ENCODE measurements at places on chromosomes 2 and 18.

GRCh38 chr18:45155526-45155925 lies 459.8 kb upstream of the SLC14A2 start:
- peak; percentile 1 for DNase-seq

DNA sequence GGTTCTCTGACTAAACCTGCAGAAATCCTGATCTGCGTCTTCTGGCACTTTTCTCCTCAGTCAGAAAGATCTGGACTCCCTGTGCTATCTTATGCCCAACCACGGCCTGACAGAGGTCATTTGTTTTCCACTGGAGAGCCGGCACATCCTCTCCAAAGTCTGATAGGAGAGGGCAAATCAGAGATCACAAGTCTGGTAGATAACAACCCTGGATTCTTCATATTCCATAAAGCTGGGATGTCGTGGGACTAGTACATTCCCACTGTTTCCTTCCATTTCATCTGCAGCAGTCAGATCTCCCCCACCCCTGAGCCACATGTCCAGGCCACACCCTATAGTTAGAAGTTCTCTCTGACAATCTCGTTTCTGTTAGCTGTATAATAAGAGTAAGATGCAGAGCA lies 157.0 kb downstream of the MGAT5 start:
- peak; percentile 65 for DNase-seq

- no peak for DNase-seq
Observed at GRCh38 chr2:95539836-95540235, 52.0 kb upstream of the TRIM43 start.

GRCh38 chr2:233426619-233427342 lies 72.5 kb downstream of the DGKD start:
- DNase-seq, result peak; percentile 99

DNA sequence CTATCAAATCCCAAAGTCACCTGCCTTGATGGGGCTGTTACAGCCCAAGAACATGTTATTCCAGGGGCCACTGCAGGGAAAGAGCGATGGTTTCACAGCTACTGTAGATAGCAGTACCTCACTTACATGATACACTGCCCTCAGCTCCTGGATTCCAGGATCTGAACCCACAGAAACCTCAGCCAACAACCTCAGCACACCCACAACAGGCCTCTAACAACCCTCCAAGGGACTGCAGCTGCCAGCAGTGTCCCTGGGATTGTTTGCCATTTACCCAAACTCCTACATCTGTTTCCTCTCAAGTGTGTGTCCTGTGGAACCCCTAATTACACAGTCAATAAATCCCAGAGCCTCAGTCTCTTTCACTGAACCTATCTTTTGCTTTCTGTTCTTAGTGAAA lies 28.2 kb downstream of the OSBPL1A start:
- DNase-seq, result peak; percentile 15

DNA sequence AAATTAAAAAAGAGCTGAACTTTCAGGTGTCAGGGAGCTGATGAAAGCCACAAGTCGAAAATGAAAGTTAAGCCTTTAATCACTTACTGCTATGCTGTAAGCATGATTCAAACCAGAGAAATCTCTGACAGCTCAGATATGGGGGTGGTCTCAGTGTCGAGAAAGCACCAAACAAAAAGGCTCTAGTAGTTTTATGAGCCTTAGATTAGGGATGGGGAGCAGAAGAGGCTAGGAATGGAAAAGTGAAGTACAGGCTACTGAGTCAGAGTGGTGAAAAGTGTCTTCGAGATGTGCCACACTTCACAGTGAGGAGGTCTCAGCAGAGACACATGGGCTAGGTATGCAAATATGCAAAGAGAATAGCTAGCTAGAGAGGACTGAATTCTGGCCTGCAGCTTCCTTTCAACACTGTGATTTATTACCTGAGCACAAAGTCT lies 482.2 kb downstream of the SPAG16 start:
- peak; percentile 5 for DNase-seq

DNA sequence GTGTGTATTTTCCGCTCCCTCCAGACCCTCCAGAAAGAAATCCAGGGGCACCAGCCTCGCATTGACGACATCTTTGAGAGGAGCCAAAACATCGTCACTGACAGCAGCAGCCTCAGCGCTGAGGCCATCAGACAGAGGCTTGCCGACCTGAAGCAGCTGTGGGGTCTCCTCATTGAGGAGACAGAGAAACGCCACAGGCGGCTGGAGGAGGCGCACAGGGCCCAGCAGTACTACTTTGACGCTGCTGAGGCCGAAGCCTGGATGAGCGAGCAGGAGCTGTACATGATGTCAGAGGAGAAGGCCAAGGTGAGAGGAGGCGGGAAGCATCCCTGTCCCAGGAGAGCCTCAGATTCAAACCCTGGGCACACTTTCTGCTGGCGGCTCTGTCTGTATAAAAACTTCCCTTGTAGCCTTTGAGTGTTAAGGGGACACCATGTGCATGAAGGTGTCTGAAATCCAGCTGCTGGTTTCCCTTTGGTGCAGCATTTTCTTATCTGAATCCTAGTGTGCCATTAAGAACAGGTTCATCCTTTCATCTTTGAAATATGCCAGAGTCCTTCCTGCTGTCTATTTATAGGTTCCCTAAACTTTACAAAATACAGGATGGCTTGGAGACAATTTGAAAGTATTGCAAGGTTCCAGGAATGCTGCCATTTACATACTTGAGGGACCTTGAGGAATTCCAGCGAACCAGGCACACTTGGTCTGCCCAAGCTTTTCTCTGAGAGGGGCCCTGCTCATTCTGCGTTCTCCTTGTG lies 77.1 kb upstream of the EML6 start:
- no peak for DNase-seq

DNA sequence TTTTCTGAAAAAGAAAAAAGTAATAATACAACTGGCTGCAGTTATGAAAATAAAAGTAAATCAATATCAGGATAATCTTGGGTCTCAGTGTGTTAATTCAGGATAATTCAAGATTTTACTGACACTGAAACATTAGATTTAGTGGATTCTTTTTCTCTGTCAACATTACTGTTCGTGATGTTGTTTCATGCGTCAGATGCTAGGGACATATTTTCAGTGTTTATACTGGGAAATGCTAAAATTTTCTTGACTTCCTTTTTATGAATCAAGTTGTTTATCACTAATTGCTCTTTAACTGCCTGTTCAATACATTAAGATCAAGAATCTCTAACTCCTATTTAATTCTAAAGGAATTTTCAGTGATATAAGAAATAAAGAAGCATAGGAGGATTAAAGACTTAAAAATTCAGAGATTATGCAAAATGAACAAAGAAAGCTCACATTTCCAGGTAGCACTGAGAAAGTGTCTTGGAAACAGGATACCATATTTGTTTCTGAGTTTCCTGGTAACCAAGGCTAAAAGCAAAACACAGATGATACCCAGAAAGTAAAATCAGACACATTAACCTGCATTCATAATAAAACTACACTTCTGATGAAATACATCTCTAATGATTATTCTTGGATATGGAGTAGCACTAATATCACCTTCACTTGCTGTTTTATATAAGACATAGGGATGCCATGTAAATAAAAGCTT lies 174.0 kb downstream of the ARL4C start:
- DNase-seq, result no peak

- DNase-seq, result no peak
Observed at GRCh38 chr2:51032751-51033330, 909 bp upstream of the NRXN1 start.

- no peak for DNase-seq
Observed at GRCh38 chr2:47346-47725, 1.0 kb upstream of the FAM110C start.

- DNase-seq, result no peak
Observed at GRCh38 chr2:151182396-151182795, 79.3 kb downstream of the RBM43 start.

DNA sequence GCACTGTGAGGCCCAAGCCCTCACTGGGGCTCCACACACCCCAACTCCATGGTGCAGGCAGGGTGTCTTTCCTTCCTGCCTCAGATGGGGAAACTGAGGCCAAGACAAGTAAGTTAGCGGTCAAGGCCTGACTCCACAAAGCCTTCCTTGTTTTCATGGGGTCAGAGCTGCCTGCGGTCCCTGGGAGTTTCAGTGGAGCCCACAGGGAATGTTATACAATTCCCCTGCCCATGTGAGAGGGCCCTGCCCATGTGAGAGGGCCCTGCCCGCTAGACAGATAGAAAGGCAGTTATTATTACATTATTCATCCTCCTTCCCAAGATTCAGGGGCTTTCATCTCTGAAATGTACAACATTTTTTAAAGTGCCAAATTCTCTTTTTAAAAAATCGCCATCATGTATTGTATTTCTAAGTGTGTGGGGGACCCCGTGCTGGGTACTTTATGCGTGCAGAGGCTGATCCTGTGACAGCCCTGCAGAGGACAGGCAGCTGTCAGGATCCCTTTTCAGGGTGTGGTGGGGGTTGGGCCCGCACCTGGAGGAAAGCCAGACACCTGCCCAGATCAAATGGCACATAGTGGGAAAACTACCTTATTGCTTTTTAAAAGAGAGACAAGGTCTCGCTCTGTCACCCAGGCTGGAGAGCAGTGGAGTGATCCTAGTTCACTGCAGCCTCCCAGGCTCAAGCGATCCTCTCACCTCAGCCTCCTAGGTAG lies 23.4 kb downstream of the FBLN7 start:
- no peak for DNase-seq

DNA sequence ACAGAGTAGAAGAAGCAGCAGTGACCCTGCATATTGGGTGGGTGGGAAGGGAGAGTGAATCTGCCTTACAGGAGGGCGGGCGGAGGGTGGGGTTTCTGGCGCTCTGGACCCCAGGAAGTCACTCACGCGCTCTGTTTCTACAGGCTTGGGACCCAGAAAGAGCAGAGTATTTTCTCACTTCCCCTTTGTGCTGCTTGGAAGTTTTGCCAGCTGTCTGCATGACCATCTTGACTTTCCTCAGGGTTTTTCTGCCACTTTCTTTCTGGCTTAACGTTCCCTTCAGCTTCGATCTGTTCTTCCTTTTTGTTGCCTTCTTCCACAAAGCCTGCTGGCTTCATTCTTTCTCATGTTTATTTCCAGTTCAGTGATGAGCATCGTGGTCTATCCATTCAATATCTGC lies 383.1 kb downstream of the GALR1 start:
- DNase-seq, result no peak

DNA sequence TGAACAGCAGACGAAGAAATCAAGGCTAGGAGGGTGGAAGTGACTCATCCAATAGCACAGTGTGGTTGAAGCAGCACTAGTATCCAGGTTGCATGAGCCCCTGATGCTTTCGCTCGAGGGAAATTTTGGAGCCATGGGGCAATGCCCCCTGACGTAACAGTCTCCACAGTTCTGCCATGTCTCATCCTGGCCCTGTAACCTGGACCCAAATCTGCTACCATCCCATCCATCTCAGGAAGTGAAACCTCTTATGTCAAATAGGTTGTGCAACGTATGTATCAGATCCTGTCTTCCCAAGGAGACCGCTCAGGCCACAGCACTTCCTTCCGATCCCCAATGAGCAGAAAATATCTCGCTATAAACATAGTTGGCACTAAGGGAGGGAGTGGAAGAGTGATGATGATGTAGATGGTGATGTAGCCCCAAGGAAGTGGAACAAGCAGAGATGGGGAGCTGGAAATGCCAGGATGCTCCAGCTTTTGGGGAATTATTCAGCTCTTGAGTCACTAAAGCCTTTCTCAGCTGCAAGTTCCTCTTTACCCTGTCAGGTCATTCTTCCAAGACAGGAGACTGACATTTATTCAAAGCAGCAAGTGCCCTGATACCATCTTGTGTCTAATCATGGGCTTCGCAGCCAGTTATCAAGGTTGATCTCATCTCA lies 3.0 kb upstream of the IL1B start:
- peak; percentile 57 for DNase-seq

DNA sequence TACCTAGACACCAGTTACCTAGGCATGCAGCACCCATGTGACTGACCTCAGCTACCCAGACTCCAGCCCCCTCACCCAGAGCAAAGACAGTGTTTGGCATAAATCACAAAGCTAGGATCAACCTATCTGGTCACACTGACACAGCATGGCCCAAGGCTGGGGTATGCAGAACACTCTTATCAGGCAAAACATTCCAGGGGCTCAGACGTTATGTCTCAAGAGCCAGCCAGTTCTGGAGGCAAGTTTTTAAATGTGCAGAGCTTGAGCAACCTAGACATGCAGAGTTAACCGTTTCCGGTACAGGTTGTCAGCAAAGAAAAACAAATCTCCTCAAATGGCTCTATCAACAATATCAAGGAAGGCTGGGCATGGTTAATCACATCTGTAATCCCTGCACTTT lies 92.8 kb downstream of the AP1S3 start:
- DNase-seq, result peak; percentile 97

DNA sequence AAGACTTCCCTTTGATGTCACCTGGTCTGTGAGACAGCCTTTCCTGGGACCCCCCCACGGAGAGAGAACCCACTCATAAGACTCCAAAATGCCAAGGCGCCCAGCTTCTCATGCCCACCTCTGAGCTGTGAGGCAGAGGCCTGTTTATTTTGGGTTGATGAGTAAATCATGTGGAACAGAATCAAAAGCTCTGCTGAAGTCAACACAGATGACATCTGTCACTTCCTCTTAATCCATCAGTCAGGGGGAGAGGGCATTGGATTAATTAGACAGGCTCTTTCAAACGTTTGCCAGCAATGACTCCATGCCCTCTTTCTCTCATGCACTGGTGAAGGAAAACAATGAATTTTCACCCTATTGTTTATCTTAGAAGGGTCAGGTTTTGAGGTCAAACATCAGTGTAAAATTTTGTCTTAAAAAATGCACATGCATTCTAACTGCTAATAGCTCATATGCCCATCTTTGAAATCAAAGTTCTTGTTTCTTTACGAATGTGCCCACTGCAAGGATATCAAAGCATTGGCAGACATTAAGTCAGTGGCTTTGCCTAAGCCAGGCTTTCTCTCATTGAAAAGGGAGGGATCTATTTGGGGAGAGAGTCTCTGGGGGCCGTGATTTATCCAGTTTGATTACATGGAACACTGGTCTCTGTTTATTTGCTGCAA lies 184.1 kb downstream of the ACKR3 start:
- DNase-seq, result no peak

DNA sequence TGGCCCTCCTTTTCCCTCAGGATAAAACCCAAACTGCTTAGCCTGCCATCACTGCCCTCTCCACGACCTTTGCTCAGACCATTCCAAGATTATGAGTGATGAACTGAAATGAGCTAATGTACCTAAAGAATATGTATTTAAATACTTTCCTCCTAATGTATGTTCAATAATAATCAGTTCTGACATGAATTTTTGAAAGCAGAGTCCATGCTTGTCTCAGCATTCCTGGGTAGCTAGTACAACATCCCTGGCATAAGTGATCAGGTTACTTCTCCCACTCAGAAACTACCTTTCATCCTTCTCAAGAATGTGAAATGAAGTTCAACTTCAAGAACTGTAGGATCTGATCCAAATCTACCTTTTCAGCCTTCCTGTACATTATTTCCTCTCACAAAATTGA lies 103.6 kb downstream of the UNC80 start:
- no peak for DNase-seq

DNA sequence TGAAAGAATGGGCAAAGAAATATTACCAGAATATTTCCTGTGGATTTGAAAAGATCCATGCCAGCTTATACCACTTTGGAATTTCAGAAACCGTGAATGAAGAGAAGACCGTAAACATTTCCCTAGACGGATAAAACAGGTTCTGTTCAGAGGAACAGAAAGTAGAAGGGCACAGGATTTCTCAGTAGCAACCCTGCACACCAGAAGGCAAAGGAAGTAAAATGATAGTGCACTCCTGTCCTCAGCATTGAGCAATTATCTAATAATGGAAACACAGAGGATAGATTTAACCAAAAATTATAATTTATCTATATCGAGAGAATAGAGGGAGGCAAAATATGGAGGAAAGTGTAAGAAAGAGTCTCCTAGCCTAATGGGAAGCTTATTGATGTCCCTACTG lies 87.0 kb upstream of the ITGA6 start:
- peak; percentile 7 for DNase-seq

GRCh38 chr2:172704072-172704936 lies 31.3 kb upstream of the RAPGEF4 start:
- peak; percentile 31 for DNase-seq
